Activated CD4-positive, alpha-beta T cell treated with anti-CD3 and anti-CD28 coated beads for 36 hours (primary cell): ENCODE measurements at places on chromosomes 2 and 18. TPM values are rescaled to one million over a fixed set of nuclear protein-coding genes. Genes with fewer than 3 reads are reported as not detected.

The CNDP1 gene
- total RNA-seq, result not detected

- H3K4me3 ChIP-seq, result no peak overlapping the region
- H3K4me1 ChIP-seq, result no peaks in the 10 kb centered on the region
- no peak for DNase-seq
- no peaks in the 10 kb centered on the region for H3K27me3 ChIP-seq
- no peaks in the 10 kb centered on the region for H3K36me3 ChIP-seq
- H3K27ac ChIP-seq, result no peak overlapping the region
Observed at GRCh38 chr18:39274535-39274934, 1708.9 kb upstream of the CELF4 start.

The IGFBP5 gene
- total RNA-seq, result not detected

DNA sequence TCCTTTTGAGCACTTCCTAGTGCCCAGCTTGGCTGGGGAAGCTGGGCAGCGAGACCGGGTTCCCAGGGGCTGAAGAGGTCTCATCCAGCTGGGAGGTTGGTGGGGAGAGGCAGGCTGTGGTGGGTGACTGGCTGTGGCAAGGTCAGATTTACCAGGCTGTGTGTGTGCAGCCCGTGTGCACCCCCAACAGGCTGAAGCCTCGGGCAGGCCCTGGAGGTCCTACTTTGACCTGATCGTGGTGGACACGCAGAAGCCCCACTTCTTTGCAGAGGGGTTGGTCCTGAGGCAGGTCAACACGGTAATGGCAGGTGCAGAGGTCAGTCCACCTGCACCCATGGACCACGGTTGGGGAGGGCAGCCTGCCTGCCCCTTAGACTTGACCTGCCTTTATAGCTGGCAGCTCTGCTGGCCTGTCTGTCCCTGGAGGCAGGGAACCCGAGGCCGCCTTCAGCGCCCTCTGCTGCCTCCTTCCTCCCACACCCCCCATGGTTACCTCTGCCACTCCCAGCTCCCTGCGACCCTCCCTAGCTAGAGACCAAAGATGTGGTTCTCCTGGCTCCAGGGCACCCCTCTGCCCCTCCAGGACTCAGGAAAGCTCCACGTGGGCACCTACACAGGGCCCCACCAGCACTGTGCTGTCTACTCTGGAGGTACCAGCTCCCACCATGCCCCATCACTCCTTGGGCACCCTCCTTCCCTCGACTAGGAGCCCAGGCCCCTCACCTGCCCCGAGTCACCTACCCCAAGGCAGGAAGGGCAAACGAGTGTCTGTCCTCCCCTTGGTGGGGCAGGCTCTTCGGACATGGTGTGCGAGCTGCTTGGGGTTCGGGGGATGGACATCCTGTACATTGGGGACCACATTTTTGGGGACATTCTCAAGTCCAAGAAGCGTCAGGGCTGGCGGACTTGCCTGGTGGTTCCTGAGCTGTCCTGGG lies 4.0 kb downstream of the NT5DC4 start:
- peak; percentile 46 for DNase-seq
- no peak overlapping the region for H3K4me3 ChIP-seq
- H3K27me3 ChIP-seq, result no peaks in the 10 kb centered on the region
- no peaks in the 10 kb centered on the region for H3K36me3 ChIP-seq

GRCh38 chr2:31304816-31305215 lies 70.9 kb downstream of the EHD3 start:
- H3K27ac ChIP-seq, result no peak overlapping the region
- no peak for DNase-seq
- no peaks in the 10 kb centered on the region for H3K36me3 ChIP-seq
- H3K27me3 ChIP-seq, result peaks cover 5% of the 10 kb centered on the region
- no peaks in the 10 kb centered on the region for H3K4me1 ChIP-seq
- H3K4me3 ChIP-seq, result no peak overlapping the region

The STON1 gene
- 1.3 TPM for total RNA-seq
